ENCODE measurements at places on chromosomes 11 and 22. TPM values are rescaled to one million over a fixed set of nuclear protein-coding genes. Genes with fewer than 3 reads are reported as not detected.

USH1C gene
- not detected for polyA plus RNA-seq

ADM2 gene
- 0.03 TPM for polyA plus RNA-seq

GRCh38 chr11:116857316-116857715 is 19.9 kb upstream of the APOA1 start:
- DNase-seq, result no peak

- DNase-seq, result no peak
Observed at GRCh38 chr11:106399624-106400023, 322.2 kb downstream of the AASDHPPT start.

GRCh38 chr11:60844045-60844869 is 2.3 kb downstream of the CCDC86 start:
- no peak for DNase-seq

GRCh38 chr11:3879216-3879966 is 23.9 kb downstream of the STIM1 start:
- DNase-seq, result no peak

GRCh38 chr11:60762851-60763691 is 6.4 kb downstream of the MS4A15 start:
- no peak for DNase-seq

CBLIF gene
- polyA plus RNA-seq, result not detected

CSRP3 gene
- polyA plus RNA-seq, result 0.07 TPM

GRCh38 chr11:105132716-105133511 is 6.7 kb downstream of the CARD18 start:
- no peak for DNase-seq

GRCh38 chr22:37460684-37461083 is 25.5 kb downstream of the MFNG start:
- DNase-seq, result no peak

KLHL35 gene
- polyA plus RNA-seq, result 0.35 TPM

MMP12 gene
- not detected for polyA plus RNA-seq

GRCh38 chr11:94885133-94885532 is 88.2 kb downstream of the CWC15 start:
- no peak for DNase-seq

- DNase-seq, result no peak
Observed at GRCh38 chr11:21411104-21411503, 741.7 kb downstream of the NELL1 start.

DNA sequence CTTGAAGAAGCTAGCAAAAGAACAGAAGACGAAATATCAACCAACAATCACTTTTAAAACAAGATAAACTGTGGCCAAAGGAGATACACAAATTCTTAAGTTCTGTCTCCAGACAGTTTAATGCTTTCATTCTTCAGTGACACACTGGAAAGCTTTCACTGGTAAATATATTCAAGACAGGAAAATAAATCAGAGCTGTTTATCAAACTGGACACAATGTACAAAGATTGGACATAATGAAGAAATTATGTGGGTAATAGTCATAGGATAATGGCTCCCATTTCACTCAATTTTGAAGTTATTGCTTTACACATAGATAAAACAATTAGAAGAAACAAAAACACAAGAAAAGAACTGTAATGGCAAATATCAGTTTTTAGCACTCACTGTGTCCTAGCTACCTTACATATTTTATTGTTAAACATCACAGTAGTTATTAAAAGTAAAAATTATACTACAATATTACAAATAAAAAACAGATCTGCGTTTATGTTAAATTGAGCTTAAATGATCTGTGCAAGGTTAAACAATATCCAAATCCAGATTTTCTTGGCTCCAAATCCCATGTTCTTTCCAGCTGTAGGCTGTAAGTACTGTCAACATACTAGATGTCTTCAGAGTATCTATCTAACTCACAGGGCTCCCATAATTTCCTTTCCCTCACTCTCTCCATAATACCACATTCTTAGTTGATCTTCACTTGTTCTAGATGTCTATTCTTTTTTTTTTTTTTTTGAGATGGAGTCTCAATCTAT is 38.6 kb upstream of the NOX4 start:
- DNase-seq, result no peak

DNA sequence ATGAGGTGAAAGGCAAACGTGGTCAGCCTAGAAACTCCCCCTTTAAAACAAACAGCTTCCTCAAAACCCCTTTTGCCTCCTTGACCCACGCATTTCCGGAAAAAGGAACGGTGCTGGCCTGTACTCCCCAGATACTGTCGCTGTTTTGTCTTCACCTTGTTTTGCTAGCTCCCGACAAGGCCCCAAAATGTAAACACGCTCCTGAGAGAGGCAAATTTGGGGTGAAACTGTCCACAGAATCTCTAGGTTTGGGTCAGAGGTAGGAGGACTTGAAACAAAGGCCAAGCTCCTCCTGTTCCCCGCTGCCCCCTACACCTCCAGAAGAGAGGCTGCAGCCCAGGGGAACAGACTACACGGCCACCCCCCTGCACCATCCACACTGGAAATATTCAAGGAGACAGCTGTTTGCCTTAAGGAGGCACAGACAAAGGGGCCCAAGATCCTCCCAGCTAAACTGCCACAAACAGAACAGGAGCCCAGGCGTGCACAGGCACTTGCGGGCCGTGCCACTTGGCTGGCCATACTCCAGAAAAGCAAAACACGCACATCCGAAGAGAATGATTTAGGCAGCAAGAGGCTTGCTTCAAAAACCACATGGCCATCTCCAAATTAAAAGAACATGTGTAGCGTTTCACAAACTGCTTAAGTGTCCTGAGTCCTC is 160.5 kb upstream of the GRK3 start:
- DNase-seq, result no peak

MOV10L1 gene
- polyA plus RNA-seq, result 1.6 TPM

DNA sequence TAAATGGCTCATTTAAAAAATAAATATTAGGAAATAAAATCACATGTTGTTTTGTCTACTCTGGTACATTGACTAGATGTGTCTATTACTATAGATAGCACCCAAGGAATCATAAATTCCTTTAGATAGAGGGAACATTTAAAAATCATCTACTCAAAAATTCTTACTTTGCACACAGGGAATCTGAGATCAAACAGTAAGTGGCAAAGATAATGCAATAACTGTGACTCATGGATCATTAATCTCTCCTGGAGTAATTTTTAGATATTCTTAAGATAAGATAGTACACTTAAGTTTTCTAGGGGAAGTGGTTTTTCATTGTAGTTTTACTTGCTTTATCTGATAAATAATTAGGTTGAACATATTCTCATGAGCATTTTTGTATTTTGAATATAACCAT is 468.9 kb downstream of the LUZP2 start:
- DNase-seq, result no peak

- no peak for DNase-seq
Observed at GRCh38 chr22:38745676-38746460, 9.9 kb downstream of the SUN2 start.

LRRC4C gene
- 0.31 TPM for polyA plus RNA-seq

- no peak for DNase-seq
Observed at GRCh38 chr11:46445920-46446771, 54.6 kb upstream of the CHRM4 start.

TYR gene
- not detected for polyA plus RNA-seq

ALDH3B1 gene
- polyA plus RNA-seq, result 3.9 TPM

DNA sequence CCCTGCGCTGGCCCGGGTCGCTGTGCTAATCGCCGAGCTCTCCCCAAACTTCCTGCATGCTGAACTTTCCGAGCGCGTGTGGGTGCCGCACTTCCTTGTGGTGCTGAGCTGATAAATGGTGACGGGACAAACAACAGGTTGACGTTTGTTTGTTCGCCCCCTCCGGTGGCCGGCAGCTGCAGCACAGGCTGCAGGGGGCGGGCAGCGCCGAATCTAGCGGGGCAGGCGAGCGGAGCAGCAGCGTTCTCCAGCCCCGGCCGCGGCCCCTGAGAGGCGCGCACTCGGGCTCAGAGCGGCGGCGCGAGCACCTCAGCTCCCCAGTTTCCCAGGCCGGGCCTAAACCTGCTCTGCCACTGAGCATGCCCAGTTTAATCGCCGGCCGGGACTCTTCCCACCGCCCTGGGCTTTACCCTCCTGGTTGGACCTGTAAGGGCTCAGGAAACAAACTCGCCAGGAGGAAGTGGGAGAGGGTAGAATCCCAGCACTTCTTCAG is at the start of gene PDGFD:
Gene PDGFD (minus strand): TSS at position 120 of the 493 bp plus-strand sequence.
- DNase-seq, result peak; percentile 83

GRCh38 chr11:134224710-134225664 is 516 bp downstream of the VPS26B start:
- DNase-seq, result peak; percentile 20

Data from ovary (tissue), 10 donors.